ENCODE measurements at places on chromosomes 2 and 18.

DNA sequence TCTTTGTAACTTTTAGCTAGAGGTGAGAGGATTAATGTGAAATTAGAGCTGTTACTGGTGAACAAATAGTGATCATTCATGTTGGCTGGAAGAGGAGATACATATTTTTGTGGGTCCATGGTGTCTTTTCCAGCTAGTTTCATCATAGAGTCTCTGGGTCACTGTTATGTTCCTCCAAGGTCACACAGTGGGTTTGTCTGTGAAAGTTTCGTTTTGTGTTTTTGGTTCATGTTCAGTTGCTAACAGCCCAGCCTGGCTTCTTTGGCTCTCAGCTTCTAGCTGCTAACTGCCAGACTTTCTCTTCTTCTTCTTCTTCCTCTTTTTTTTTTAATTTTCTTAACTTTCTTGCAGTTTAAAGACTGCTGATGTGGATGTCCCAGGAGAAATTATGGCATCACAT lies 480.0 kb upstream of the SYT4 start:
- DNase-seq = no peak

DNA sequence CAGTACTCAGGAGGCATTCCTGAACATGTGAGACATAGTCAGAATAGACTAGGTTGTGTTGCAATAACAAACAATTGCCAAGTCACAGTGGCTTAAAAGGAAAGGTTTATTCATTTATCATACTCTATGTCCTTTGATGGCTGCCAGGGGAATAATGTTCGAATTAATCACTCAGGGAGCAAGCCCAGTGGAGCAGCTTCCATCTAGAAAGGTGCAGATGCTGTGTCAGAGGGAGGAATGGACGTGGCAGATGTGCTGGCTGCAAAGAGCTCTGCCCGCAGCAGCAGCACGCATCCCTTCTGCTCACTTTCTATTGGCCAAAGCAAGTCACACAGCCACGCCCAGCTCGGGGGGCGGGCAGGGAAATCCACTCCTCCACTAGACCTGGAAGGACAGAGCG lies 105.9 kb upstream of the AQP4 start:
- no peak for DNase-seq

DNA sequence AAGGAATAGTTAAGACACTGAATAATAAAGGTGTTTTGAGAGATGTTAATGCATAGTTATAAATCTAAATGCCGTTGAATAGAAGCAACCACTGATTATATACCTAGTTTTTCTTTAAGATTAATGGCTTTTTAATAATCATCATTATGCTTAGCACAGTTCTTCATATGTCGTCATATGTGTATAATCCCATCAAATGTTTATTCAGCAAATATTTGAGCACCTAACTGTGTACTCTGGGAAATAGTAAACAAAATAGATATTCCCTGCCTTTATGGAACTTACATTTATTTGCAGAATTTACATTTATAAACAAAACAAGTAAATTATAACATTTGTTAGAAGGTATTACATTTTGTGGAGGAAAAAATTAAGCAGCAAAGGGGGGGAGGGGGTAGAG lies 9.8 kb downstream of the NUP35 start:
- DNase-seq = no peak

- no peak for DNase-seq
Measured at GRCh38 chr18:73124175-73124574, 256.4 kb upstream of the NETO1 start.

GRCh38 chr2:29777161-29777560 lies 144.2 kb downstream of the ALK start:
- DNase-seq = no peak

DNA sequence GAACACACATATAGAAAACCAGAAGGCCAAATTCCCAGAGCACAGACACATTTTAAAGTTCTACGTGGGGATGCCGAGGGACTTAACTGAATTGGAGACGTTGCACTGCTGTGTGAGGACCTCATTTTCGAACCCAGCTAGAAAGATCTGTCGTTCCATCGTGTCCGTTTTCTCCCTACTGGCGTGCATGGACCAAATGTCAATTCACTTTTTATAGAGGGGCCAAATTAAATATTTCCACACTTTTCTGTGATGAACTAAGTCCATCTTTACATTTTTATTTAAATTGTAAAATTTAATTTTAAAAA lies 692 bp upstream of the TSHZ1 start:
- DNase-seq = peak; percentile 23

GRCh38 chr2:69742322-69742952 lies 503 bp downstream of the ANXA4 start:
- no peak for DNase-seq

GRCh38 chr2:7011356-7012083 lies 94.3 kb downstream of the RNF144A start:
- no peak for DNase-seq

DNA sequence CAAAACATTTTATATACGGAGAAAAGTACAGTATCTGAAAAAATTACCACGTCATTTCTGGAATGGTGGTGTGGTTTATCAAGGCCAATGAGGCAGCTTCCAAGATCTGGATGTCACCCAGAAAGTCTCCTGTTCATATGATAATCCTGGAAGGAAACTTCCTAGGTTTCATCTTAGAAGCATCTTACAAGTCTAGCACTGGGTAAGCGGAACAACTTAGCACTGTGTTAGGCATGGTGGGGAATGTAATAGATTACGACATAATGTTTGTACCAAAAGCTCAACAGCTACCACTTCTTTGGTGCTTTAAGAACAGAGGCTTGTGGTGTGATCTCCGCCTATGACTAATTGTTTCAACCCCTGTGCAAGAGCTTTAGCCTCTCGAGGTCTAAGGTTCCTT lies 63.1 kb upstream of the LYPD1 start:
- DNase-seq = no peak

GRCh38 chr2:129469871-129470270 lies 509.6 kb upstream of the RAB6C start:
- no peak for DNase-seq

DNA sequence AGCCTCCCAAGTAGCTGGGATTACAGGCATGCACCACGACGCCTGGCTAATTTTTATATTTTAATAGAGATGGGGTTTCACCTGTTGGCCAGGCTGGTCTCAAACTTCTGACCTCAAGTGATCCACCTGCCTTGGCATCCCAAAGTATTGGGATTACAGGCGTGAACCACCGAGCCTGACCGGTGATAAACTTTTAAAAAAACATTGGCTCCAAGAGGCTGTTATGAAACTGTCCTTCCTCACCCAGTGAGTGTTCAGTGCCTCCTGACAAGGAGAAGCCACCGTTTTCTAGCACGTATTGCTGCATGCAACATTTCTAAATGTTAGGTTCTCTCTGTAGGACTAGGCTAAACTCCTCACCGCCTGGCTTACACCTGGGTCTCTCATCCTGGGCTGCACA lies 63.3 kb downstream of the EDAR start:
- DNase-seq = no peak

DNA sequence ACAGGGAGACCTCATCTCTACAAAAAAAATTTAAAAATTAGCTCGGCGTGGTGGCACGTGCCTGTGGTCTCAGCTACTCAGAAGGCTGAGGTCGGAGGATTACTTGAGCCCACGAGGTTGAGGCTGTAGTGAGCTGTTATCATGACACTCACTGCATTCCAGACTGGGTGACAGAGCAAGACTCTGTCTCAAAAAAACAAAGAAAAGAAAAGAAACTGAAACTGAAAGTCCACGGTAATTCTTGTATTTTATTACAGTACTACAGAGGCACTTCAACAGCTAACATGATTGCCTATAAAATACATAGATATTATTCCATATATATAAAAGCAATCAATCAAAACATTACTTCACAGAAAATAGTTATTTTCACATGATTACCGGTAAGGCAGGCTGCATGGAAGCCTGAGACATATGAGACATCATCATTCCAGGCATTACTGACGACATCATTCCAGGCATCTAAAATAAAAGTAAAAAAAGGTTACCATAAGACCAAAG lies 23.1 kb downstream of the PRPF40A start:
- DNase-seq = no peak

GRCh38 chr2:111201214-111201613 lies 80.5 kb downstream of the BCL2L11 start:
- DNase-seq = no peak

GRCh38 chr2:39359453-39360038 lies 77.5 kb downstream of the MAP4K3 start:
- no peak for DNase-seq

- no peak for DNase-seq
Measured at GRCh38 chr2:225296951-225297350, 102.6 kb upstream of the NYAP2 start.

DNA sequence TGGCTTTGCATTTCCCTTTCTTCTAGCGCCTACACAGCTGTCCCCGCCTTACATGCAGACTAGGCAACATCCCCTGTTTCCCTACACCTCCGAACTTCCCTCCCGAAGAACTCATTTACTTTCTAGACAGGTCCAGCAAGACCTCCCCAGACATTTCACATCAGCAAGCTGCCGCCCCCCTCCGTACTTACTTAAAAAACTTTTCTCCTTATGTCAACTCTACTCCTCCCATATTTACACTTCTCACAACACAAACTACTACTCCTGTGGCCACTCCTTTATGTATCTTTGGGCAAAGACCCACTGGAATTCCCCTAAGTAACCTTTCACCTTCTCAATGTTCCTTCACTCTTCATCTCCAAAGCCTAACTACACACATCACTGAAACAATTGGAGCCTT lies 20.4 kb upstream of the ZNF397 start:
- no peak for DNase-seq

GRCh38 chr2:27875089-27875881 lies 14.9 kb downstream of the RBKS start:
- no peak for DNase-seq

- DNase-seq = no peak
Measured at GRCh38 chr2:196431957-196432356, 207.6 kb upstream of the CCDC150 start.

DNA sequence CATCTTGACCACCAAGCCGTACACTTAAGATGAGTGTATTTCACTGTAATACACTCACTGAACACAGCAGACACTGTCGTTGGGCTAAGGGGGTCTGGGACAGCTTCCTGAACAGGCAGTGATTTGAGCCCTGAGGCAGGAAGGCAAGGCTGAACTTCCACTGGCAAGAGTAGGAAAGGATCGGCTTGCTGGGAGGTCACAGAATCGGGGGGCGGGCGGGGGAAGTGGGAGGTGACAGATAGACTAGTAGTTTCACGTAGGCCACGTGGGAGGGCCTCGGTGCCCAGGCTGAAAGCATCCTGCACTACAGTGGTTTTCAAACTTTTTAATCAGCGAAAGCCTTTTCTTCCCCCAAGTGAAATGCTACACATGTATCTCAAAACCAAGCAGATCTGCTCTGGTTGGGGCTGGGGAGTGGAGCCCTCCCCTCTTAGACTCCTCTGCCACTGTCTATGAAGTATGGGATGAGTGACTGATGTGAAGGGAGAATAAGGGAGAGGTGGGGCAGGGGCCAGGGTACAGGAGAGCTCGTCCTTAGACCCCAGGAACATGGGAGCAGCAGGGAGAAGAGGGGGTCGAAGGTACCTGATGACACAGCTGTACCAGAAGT lies 8.6 kb downstream of the PARD6G start:
- DNase-seq = no peak

DNA sequence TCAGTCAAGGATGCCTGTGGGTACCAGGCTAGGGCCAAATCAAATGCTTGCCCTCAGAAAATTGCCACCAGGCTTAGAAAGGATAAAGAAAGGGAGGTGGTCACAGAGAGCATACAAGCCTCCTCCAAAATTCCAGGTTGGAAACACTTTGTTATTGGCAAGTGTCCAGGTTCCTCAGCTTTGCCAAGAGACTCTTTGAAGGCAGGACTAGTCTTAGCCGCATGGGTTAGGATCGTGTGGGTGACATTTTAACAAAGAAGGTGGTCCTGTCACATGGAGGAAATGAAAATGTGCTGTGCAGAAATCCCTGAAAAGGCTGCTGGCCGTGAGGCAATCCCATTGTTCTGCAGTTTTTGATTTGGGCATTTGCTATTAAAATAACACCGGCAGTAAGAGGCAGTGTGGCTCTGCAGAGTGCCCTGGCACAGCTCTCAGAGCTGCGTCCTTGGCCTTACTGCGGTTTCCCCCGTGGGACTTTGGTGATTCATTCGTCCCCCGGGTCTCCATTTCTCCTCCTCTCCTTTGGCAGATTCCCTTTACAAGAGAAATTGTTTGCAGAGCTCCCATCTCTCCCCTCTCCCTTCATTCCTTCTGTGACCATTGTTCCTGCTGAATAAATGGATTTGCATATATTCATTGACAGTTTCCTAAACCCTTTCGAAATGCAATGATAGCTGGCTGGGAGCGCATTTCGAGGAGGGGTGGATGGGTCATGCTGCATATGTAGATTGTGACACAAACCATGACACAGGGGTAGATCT lies 187.3 kb downstream of the VAPA start:
- no peak for DNase-seq

- no peak for DNase-seq
Measured at GRCh38 chr2:88657131-88657530, 29.9 kb upstream of the EIF2AK3 start.

DNA sequence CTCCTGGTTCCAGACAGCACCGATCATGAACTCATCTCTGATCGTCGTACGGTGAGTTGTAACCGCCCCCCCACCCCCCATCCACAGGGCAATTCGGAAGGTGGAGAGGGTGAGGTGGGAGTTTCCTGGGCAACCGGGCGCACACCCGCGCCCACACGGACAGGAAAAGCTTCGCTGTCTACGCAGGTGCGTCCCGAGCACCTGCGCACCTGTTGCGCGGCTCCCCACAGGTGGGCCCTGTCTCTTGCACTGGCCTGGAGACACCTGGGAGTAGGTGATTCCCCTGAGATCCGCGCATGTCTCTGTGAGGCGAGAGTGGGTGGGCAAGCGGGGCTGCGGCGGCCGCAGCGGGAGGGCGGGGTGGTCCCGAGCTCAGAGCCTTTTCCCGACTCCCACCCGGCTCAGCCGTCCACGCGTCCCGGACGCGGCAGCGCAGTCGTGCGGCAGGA lies 459 bp upstream of the ATP6V1C2 start:
- DNase-seq = peak; percentile 36

DNA sequence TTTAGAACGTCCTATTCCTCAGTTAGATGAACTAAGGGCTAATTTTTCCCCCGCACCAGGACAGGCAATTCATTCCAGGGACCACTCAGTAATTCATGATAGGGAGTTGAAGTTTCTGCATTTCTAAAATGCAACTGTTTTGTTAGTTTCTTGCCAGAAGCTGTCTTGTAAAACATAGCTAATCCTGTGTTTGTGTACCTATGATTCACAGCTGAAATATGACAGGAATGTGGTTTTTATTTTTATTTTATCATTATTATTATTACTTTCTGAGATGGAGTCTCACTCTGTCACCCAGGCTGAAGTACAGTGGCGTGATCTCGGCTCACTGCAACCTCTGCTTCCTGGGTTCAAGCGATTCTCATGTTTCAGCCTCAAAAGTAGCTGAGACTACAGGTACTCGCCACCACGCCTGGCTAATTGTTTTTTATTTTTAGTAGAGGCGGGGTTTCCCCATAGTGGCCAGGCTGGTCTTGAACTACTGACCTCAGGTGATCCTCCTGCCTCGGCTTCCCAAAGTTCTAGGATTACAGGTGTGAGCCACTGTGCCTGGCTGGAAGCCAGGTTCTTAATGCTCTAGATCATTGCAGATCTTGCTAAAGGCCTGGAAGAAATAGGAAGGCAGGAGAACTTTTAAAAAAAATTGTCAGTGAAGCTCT lies 154.8 kb upstream of the FHL2 start:
- no peak for DNase-seq

- DNase-seq = no peak
Measured at GRCh38 chr2:106193690-106193976, 468 bp downstream of the UXS1 start.

Measured in NCI-H1436 (cell line).